ENCODE measurements at places on chromosomes 5 and 9. TPM values are rescaled to one million over a fixed set of nuclear protein-coding genes. Genes with fewer than 3 reads are reported as not detected.

MROH2B gene
- not detected for total RNA-seq

RBM22 gene
- 44.2 TPM for total RNA-seq

CLK4 gene
- 37.8 TPM for total RNA-seq

KCNV2 gene
- total RNA-seq, result not detected

PDLIM7 gene
- total RNA-seq, result 89.7 TPM

GRCh38 chr9:94086486-94087345 lies 2.5 kb downstream of the PTPDC1 start:
- no peaks in the 10 kb centered on the region for H3K36me3 ChIP-seq
- H3K27ac ChIP-seq, result no peak overlapping the region
- DNase-seq, result peak; percentile 39
- H3K27me3 ChIP-seq, result no peaks in the 10 kb centered on the region

- H3K27ac ChIP-seq, result no peak overlapping the region
- peaks cover 10% of the 10 kb centered on the region for H3K4me1 ChIP-seq
- no peak for DNase-seq
- H3K36me3 ChIP-seq, result no peaks in the 10 kb centered on the region
Measured at GRCh38 chr9:69455311-69455710, 130.3 kb downstream of the ENTREP1 start.

- no peak overlapping the region for H3K27ac ChIP-seq
- DNase-seq, result no peak
- no peak overlapping the region for H3K4me3 ChIP-seq
- H3K4me1 ChIP-seq, result peaks cover 26% of the 10 kb centered on the region
- no peaks in the 10 kb centered on the region for H3K36me3 ChIP-seq
Measured at GRCh38 chr5:56313004-56313531, 79.9 kb upstream of the ANKRD55 start.

DNA sequence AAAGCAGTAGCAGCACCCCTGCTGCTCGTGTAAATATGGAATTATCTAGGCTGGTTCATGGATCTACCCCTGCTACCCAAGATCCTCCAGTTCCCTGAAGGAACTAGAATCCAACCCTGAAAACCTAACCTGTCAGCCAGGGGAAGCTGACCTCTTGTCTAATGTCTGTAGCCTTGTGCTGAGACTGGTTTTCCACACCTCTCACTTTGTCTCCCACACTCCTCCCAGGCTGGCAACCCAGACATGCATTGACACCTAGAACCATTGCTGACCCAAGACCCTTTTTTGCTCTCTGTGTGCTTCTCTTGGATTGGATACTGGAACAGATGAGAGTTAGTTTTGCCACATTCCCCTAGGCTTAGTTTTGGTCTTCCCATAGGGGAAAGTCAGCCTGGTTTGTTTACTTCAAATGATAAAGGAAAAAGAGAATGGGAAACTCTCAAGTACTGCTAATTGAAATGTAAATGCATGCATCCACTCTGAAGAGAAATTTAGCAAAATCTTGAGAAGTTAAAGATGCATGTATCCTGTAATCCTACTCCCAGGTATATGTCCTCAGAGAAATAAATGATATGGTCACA lies 36.6 kb upstream of the NR4A3 start:
- H3K27me3 ChIP-seq, result no peaks in the 10 kb centered on the region
- H3K36me3 ChIP-seq, result no peaks in the 10 kb centered on the region
- DNase-seq, result no peak
- H3K4me3 ChIP-seq, result no peak overlapping the region
- no peaks in the 10 kb centered on the region for H3K4me1 ChIP-seq

GRCh38 chr9:134988706-134989105 lies 71.0 kb upstream of the FCN1 start:
- no peaks in the 10 kb centered on the region for H3K36me3 ChIP-seq
- no peak for DNase-seq
- H3K27ac ChIP-seq, result no peak overlapping the region

Data from kidney (tissue), 22 donors.